Mucosa of descending colon (tissue), 3 donors: ENCODE measurements at places on chromosomes 1 and 21. TPM values are rescaled to one million over a fixed set of nuclear protein-coding genes. Genes with fewer than 3 reads are reported as not detected.

Gene FCRL2
- total RNA-seq, result 0.51 TPM

Gene F13B
- not detected for total RNA-seq

Gene GRHL3
- 0.65 TPM for total RNA-seq

Gene IQCC
- 1.1 TPM for total RNA-seq

Gene LRIF1
- total RNA-seq, result 8.2 TPM

Gene CLCA4
- total RNA-seq, result 2,522 TPM

Gene EFNA1
- total RNA-seq, result 46.3 TPM

DNA sequence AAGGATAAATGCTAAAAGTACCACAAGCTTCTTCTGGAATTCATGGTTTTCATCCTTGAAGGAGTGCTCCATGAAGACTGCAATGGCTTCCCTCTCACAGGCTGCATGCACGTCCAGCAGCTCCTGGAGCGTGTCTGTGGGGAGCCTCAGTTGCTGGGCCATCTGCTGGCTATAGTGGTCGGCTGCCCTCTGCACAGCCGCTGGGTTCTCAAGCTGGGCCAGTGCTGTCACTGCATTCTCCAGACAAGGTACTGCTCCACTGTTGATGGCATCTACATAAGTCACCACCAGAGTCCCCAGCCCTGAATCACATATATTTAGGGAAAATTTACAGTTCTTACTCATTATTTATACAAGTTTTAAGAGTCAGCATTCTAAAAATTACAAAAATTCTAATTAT is 8.7 kb downstream of the GBP4 start:
- no peak for DNase-seq

GRCh38 chr1:76229279-76230005 is 154.9 kb downstream of the ST6GALNAC3 start:
- no peak for DNase-seq

DNA sequence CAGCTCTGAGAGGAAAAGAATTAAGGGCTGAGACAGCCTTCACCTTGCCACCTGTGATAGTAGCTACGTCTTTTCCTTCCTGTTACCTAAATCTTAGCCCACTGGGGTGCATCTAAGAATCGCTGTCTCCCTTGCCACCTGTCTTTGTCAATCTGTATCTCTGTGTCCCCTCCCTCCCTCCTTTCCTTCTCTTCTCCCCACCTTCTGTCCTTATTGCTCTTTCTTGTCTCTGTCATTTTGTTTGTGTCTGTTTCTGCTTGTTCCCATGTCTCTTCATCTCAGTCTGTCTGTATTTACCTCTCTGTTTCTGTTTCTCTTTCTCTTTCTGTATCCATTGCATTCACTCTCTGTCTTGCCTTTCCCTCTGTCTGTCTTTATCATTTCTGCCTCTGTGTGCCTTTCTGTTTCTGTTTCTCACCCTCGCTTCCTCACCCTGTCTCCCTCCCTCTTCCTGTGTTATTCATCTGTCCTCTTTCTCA is 30.2 kb downstream of the SLC22A15 start:
- no peak for DNase-seq

- DNase-seq, result peak; percentile 66
Measured at GRCh38 chr21:42063191-42063570, 7.9 kb upstream of the UMODL1 start.

DNA sequence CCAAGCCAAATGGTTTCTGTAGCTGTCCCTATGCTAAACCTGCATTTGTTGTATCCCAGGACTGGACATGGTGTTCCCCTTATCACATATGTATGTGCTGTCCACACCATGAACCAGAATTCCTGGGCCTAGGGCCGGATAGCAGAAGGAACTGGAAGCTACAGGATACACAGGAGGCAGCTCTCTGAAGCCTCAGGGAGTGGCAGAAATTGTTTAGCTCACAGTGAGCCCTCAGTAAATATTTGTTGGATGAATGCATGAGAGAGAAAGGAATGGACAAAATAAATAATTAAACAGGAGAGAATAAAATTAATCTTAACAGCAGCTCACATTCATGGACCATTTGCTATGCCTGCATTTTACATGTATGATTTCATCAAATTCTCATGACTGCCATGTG is 2.1 kb downstream of the NIPAL3 start:
- DNase-seq, result no peak

DNA sequence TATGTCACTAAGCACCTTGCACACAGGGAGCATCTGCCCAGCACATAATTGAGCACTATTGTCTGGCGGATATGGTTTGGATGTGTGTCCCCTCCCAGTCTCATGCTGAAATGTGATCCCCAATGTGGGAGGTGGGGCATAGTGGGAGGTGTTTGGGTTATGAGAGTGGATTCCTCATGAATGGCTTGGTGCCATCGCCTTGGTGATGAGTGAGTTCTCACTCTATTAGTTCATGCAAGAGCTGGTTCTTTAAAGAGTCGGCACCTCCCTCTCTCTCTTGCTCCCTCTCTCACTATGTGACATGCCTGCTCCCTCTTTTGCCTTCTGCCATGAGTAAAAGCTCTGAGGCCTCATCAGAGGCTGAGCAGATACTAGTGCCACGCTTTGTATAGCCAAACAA is 9.5 kb downstream of the CTSK start:
- no peak for DNase-seq

- no peak for DNase-seq
Measured at GRCh38 chr1:201539561-201540431, 869 bp downstream of the NAV1 start.

DNA sequence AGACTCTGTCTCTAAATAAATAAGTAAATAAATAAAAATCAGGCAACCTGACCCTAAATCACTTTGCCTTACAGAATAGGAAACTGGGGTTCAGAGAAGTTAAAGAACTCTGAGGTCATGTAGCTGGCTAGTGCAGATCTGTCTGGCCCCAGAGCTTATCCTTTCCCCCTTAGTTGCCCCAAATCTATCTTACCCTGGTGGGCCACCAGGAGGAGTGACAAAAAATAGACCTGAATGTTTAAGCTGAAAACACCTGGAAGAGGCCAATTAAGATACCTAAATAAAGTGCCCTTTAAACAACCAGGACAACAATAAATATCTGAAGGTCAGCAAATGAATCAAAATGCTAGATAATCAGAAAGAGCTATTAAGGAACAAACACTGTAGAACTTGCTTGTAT is 59.7 kb downstream of the TEX35 start:
- DNase-seq, result no peak

- peak; percentile 25 for DNase-seq
Measured at GRCh38 chr1:2990376-2991115, 30.7 kb upstream of the ACTRT2 start.

- DNase-seq, result no peak
Measured at GRCh38 chr1:235448616-235449015, 55.6 kb downstream of the B3GALNT2 start.

DNA sequence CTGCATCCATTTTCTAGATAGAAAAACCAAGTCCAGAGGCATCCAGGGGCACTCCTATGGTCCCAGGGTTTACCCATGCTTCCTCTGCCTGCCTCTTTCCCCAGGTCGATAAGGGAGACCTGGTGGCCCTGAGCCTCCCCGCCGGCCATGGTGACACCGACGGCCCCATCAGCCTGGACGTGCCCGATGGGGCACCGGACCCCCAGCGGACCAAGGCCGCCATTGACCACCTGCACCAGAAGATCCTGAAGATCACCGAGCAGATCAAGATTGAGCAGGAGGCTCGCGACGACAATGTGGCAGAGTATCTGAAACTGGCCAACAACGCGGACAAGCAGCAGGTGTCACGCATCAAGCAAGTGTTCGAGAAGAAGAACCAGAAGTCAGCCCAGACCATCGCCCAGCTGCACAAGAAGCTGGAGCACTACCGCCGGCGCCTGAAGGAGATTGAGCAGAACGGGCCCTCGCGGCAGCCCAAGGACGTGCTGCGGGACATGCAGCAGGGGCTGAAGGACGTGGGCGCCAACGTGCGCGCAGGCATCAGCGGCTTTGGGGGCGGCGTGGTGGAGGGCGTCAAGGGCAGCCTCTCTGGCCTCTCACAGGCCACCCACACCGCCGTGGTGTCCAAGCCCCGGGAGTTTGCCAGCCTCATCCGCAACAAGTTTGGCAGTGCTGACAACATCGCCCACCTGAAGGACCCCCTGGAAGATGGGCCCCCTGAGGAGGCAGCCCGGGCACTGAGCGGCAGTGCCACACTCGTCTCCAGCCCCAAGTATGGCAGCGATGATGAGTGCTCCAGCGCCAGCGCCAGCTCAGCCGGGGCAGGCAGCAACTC is 41.3 kb downstream of the TMCC2 start:
- no peak for DNase-seq

- DNase-seq, result no peak
Measured at GRCh38 chr1:51520700-51521248, 1.7 kb upstream of the EPS15 start.

DNA sequence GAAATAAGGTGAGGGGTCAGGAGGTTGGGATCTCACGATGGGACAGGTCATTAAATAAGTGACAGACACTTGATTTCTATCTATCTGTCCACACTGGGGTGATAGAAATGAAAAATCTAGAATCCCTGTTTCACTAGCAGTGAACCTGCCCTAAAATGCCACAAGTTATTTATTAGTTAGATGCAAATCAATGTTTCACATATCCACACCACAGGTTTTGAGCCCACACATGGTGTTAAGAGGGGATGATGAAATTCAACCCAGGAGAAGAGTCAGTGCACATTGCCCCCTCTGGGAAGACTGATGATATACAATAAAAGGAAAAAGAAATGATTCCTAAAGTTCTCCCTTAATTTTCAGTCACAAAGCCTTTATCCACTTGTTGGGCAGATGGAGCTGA is 10.1 kb upstream of the NTPCR start:
- DNase-seq, result no peak

- no peak for DNase-seq
Measured at GRCh38 chr1:48681476-48682305, 95.0 kb downstream of the BEND5 start.

GRCh38 chr1:175208773-175209492 is 16.4 kb upstream of the KIAA0040 start:
- peak; percentile 38 for DNase-seq

- no peak for DNase-seq
Measured at GRCh38 chr1:103197216-103197615, 88.9 kb upstream of the COL11A1 start.

DNA sequence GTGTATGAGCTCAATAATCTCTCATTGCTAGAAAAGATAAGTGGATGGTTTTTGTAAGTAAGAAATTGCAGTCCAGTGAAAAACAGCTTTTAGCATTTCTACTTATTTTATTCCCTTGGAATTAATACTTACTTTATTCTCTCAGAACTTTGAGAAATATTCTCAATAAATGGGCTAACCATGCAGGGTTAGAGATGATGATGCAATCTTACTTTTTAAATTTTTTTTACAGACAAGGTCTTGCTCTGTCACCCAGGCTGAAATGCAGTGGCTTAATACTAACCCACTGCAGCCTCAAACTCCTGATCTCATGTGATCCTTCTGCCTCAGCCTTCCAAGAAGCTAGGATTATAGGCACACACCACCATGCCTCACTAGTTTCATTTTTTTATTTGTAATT is 440.8 kb upstream of the ZP4 start:
- DNase-seq, result no peak

GRCh38 chr1:84272401-84272800 is 29.1 kb upstream of the SAMD13 start:
- peak; percentile 88 for DNase-seq

- no peak for DNase-seq
Measured at GRCh38 chr1:154453161-154453560, 48.0 kb downstream of the IL6R start.

GRCh38 chr1:57209495-57209894 is 214.4 kb downstream of the DAB1 start:
- DNase-seq, result no peak

DNA sequence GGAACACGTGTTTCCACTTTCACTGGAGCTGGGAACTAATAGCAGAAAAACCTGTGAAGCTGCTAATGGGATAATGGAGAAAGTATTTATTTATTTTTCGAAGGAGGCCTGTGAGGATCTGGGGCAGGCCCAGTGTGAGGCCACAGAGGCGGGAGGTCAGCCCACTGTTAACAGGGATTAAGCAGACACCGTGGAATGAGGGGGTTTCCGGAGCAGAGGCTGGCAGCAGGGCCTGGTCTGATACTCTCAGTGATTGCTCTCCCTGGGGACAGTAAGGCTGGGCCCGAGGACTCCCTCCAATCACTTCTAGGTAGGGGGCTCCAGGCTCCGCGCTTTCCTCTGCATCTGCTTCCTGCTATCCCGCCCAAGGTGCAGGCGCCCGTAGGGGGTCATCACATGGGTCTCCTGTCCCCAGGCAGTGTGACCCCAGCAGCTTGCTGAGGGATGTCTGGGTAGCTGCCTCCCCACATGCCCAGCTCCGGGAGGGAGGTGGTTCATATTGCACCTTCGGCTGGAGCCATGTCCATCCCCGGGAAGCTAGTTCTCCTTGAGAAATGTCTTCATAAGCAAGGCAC is 28.8 kb upstream of the CDCA8 start:
- DNase-seq, result no peak

DNA sequence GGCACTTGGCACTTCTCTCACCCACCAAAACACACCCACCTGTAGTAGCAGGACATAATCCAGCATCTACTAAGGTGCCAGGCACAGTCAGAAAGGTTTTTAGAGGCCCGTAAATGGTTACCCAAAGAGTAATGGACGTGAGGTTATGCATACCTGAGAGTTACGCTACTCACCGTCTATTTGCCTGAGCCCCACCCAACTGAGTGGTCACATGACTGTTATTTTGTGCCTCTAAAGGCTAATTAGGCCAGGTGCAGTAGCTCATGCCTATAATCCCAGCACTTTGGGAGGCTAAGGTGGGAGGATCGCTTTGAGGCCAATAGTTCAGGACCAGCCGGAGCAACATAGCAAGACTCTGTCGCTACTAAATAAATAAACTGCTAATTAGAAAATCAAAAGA is 11.0 kb downstream of the LMX1A start:
- DNase-seq, result no peak

- DNase-seq, result no peak
Measured at GRCh38 chr1:36831186-36831810, 203.0 kb downstream of the GRIK3 start.

DNA sequence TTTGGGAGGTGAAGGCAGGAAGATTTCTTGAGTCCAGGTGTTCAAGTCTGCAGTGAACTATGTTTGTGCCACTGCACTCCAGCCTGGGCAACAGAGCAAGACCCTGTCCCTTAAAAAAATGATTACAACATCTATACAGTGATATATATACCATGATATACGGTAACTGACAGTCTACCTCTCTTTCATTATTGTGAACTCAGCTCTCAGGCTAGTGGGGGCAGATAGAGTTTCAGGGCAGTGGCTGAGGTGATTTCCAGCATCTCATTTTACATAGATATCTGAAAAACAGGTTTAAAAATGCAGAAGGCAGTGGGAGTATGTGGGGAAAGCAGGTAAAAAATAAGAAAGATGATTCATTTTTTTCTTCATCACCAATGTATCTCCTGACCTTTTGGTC is 8.1 kb upstream of the NTNG1 start:
- DNase-seq, result no peak

DNA sequence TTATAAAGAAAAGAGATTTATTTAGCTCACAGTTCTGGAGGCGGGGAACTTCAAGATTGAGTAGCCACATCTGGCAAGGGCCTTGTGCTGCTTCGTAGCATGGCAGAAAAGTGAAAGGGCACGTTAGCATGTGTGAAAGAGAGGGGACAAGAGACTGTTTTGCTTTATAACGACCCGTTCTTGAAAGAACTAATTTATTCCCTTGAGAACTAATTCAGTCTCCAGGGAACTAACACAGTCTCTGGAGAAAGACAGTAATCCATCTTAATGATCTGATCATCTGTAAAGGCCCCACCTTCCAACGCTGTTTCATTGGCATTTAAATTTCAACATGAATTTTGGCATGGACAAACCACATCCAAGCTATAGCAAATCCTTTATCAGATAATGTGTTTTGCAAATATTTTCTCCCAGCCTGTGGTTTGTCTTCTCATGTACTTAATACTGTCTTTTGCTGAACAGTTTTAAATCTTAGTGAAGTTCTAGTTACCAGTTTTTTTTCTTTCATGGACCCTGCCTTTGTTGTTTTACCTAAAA is 26.1 kb downstream of the MTR start:
- no peak for DNase-seq
